ENCODE measurements at places on chromosomes 12 and 14.

DNA sequence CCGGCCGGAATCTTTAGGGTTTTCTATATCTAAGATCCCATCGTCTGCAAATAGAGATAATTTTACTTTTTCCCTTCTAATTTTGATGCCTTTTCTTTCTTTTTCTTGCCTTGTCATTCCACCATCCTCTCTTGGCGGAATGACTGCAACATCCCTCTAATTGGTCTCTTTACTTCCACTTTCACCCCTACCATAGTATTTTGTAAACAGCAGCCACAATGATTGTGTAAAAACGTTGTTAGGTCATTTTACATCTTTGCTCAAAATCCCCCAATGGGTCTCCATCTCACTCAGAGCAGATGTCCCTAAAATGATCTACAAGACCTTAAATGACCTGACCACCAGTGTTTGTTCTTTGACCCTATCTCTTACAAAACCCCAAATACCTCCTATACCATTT, 80.0 kb upstream of the STAC3 start:
- no peak for DNase-seq

DNA sequence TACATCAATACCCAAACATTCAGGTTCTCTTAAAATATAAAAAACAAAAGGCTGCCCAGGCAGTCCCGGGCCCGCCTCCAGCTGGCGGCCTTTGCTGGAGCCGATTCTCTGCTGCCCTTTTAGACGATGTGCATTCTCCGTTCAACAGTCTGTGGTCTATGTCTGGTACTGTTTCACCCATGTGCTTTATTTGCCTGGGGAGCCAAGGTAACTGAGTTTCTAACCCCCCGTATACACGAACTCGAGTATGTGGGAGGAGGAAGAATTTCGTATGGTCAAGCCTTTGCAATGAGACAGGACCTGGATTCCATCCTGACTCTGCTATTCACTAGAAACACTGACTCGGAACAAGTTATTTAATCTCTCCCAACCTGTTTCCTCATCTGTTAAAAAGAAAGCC, 54.1 kb upstream of the GPR68 start:
- DNase-seq: no peak

- no peak for DNase-seq
These were observed 121.1 kb downstream of the ANO6 start for GRCh38 chr12:45336762-45337596.

DNA sequence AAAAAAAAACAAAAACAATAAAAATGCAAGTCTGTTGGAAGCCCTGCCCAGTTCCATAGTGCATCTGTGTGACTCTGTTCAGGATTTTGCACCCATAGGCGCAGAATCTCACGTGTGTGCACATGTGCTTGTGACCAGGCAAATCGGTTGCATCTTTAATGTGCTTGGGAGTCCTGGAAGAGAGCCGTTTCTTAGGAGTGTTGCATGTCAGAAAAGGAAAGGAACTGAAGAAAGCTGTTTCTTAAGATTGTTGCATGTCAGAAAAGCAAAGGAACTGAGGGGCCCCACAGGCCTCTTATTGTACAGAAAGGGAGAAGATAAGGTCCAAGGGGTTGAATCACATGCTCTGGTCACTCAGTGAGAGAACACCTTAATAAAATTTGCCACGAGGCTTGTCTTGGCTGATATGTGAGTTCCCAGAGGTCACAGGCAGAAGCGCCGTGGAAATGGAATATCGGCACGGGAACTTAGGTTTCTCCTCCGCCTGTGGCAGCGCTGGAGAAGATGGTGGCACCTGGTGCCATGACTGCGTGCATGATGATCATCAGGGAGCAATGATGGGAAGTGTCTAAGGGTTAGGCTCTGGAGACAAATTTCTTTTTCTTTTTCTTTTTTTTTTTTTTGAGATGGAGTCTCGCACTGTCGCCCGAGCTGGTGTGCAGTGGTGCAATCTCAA, 90.0 kb downstream of the LRRC74A start:
- no peak for DNase-seq

Data from activated CD4-positive, CD25-positive, alpha-beta regulatory T cell (primary cell).